ENCODE measurements at places on chromosomes 1 and 21. TPM values are rescaled to one million over a fixed set of nuclear protein-coding genes. Genes with fewer than 3 reads are reported as not detected.
A peak's percentile ranks its signal among the peaks of the same experiment; 100 is the strongest.

PLEKHN1 gene
- polyA plus RNA-seq: 2.4 TPM

NAV1 gene
- polyA plus RNA-seq: 18.8 TPM

BRDT gene
- polyA plus RNA-seq: not detected

MSH4 gene
- 0.19 TPM for polyA plus RNA-seq

- no peak for DNase-seq
These were observed 84.0 kb downstream of the FMO4 start for GRCh38 chr1:171397851-171398469.

GRCh38 chr1:119419109-119419508, 4.2 kb downstream of the HSD3B2 start:
- no peak for DNase-seq

DNA sequence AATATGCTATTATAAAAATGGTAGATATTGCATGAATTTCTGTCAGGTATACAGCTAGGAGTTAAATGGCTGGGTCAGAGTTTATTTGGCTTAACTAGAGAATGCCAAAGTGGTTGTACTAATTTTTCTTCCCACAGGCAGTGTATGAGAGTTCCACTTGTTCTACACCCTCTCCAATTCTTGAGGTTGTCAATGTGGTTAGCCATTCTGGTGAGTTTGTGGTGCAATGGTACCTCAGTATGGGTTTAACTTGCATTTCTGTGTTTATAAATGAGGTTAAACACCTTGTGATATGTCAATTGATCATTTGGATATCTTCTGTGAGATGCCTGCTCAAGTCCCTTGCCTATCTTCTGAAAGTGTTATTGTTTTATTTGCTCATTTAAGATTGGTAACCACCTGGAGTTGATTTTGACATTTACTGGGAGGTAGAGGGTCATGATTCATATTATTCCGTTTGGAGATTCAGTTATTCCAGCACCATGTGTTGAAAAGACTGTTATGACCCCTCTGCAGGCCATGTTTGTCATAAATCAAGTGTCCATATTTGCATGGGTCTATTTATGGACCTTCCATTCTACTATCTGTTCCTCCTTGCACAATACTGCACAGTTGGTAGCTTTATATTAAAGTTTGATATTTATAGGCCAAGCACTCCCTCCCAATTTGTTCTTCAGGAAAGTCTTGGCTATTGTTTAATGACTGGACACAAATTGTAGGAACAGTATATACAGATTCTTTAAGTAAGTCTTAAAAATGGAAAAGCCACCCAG, 5.8 kb downstream of the FALEC start:
- no peak for DNase-seq

DNA sequence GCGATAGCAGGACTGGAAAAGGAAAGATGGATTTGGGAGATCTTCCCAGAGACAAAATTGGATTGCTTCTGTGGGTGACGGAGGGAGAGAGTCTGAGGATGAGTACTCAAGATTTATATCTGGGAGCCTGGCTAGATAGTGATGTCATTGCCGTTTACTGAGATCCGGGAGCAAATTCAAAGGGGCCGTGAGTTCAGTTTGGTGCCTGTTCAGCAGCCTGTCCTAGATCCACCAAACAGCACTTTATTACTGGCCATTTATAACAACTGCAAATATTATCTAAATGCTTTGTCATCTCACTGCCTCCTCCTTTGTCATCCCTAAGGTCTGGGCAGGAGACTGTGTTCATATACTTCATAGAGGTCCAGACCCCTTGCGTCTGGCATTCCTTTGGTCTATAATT, 29.2 kb downstream of the MAPKAPK2 start:
- peak; percentile 37 for DNase-seq

DNA sequence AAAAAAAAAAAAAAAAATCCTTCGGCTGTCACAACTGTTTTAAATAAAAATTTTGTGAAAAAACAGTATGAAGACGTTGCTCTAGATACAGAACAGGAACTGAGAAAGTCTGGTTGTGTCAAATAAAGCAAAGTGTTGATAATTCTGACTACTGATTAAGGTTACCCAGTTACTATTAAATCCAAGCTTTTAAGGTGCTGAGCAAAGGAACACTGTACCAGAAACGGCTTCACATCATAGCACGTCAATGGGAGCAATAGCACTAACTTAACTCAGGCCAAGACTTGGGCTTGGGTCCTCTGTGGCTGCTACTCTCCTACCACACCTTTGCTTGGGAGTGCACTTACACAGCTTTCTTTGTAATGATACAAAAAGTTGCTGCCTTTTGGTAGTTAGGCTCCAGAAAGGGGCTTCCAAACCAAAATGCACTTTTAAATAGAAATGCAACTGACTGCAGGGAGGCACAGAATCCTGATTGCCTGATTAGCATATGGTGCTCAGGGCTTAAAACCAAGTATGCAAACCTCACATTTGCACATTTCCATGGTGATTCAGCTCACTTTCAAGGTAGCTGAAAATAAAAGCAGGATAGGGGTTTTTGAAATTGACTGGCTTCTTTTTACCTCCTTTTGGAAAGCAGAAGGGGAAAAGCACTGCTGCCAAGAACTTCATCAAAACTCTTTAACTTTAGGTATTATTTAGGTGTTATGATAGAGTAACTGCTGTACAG, 6.3 kb downstream of the MCL1 start:
- DNase-seq: peak; percentile 13

- no peak for DNase-seq
These were observed 39.3 kb downstream of the POFUT2 start for GRCh38 chr21:45248301-45248892.

GRCh38 chr1:182069028-182069466, 7.5 kb upstream of the ZNF648 start:
- peak; percentile 85 for DNase-seq

GRCh38 chr21:35234725-35235124, 185.6 kb upstream of the RUNX1 start:
- no peak for DNase-seq

- DNase-seq: no peak
These were observed 237.2 kb downstream of the NPHP4 start for GRCh38 chr1:5754817-5755551.

DNA sequence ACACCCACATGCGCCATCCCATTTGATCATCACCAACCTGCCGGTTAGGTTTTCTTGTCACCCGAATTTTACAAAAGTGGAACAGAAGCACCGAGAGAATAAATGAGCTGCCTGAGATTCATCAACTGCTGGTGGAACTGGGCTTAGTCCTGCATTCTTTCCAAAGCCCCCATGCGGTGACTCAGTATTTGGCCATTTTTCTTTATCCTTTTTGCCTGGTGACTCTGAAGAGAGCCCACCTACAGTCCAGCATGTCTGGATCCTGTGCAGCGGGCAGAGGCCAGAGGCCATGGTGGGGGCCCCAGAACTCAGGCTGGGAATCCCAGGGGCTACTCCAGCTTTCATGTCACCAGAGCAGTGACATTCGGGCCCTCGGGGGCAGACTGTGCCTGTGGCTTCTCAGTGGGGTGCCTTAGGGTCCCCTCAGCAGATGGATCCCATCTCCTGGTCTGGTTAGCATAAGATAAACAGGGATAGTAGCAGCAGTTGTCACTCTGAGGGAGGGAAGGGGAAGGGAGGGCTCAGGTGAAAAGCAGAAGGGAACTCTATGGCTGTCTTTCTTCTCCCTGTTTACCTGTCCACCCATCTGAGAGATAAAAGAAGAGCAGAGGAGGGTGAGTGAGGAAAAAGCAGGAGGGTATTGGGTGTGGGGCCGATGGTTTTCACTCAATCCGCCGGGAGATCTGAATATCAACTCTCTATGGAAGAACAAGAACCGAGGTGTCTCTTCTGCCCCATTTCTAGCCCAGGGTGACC, 63.2 kb downstream of the KIF26B start:
- no peak for DNase-seq

DNA sequence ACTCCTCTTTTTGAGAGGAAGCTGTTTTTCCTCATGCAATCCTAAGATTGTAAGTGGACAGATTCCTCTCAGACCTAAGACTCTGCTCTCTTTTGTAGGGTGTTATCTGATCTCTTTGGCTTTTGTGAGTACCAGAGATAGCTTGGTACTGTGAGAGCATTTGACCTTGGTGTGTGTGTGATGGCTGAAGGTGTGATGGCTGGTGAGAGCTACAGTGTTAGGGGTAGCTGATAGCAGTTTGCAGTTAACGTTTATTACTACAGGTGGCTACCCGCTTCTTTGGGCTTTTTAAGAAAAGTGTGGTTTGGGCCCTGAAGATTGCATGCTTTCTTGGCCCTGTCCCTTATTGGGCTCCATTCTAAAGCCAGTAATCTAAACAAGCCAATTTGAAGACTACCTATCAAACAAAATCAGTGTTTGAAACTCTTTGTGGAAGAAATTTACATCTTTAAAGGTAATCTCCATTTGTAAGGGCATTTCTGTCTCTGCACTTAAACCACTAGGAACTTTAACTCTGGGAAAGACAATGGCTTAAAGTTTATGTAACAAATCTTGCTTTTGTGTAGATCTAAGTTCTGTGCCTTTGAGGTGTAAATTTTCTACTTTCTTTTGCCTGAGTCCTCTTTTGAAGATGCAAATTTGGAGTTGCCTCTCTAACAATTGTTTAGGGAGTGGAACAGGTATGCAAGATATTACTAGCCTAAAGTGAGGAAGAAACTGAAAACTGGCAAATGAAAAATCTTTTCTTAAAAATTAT, 85.3 kb upstream of the SERBP1 start:
- no peak for DNase-seq

DNA sequence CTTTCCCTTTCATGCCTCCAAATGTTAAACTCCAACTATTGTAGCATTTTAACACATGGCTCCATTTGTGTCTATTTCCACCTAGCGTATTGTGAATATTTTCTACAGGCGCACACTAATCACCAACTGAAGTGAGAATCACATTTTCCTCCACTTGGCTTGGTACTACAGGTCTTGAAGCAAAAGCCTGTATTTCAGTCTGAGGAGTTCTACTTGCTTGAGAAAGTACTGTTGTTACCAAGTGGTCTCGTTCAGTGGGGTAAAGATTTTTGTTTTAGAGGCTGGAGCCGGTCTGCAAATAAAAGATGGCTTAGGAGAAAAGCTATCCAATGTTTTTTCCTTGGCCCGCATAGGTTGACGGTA, 550 bp upstream of the PTBP2 start:
- no peak for DNase-seq

DNA sequence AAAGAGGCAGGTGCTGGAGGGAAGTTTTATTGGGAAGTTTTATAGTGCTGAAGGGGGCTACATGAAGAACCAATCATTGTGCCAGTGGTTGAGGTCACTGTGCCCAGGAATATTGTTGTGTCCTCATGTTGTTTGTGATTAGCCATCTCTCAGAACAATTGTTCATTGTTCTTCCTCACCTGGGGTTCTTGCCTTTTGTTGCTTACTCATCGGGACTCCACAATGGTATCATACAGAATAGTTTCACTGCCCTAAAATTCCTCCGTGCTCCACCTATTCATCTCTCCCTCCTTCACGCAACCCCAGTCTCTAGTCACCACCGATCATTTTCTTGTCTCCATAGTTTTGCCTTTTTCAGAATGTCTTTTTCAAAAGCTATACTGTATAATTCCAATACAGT, 38.9 kb upstream of the CDC14A start:
- no peak for DNase-seq

DNA sequence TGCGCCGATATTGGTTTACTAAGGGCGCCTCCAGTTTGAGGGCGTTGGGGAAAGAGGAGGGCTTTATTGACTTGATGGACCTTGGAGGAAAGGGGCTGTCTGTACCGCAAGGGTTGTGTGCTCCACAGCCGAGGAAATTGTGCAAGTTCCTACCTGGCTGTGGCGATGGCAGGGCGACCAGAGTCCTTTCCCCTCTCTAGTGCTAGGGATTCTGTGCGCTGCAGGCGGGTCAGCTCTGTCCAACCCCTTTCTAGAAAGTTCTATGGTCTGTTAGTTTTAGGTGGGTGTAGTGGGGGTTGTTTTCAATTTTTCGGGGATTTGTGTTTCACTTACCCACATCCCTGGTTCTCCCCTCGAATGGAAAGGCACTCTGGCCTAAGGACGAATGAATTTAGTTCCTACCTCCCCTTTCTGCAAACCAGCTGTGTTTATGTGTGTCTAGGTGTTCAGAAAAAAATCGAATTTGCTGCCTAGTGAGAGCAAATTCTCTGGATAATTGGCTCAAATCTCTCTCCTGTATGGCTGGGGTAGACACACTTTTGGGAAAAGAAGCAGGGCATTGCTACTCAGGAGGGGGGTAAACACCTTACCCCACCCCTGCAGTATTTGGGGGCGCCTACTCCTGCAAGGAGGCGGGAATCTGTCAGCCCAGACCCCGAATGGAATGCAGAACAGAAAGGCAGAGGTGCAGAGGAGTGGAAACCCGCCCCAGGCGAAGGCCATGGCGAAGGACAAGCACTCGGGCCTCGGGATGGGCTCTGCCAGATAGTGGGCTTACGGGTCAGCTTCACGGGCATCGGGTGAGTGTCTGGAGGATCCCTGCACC, 2.0 kb downstream of the DMBX1 start:
- no peak for DNase-seq

- DNase-seq: no peak
These were observed 88.1 kb downstream of the DMRTB1 start for GRCh38 chr1:53547231-53547790.
